ENCODE measurements at places on chromosomes 13 and 19.

- DNase-seq = no peak
Observed at GRCh38 chr19:39355253-39355652, 13.0 kb downstream of the SAMD4B start.

DNA sequence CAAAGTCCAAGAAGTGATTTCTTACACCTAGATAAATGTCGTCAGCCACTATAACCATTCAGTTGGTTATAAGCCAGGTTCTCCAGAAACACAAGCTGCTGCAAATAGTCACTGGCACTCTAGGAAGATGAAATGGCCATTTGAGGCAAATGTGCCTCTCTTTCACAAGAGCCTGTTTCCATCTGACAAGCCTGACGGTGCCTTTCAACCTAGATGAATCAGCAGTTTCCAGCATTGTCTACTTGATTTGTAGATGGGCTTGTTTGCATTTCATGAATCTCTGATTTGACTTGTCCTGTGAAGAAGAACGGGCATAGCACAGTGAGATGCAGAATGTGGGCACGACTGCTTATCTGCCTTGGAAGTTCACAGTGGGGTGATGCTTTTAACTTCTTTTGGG, 327.2 kb downstream of the LMO7 start:
- DNase-seq = no peak

DNA sequence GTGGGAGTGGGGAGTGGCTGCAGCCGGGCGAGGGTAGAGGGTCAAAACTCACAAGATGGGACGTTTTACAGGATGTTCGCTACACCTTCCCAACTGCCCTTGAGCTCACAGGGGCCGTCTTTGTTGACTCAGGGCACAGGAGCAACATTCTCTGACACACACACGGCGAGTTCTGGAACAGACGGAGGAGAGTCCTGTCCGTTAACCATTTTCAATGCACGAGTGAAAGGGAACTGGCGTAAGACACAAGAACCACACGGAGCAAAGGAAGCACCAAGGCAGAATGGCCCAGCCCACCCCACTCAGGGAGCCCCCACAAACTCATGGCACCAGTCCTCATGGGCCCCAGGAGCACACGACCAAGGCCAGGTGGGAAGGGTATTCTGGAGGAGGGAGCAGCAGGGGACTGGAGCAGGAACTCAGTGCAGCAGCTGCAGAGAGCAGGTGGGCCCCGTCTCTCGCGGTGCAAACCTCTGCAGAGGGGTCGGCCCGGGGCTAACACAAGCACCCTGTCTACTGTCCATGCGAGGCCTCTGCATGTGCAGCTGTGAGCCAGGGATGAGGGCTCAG, 37.9 kb upstream of the ISYNA1 start:
- no peak for DNase-seq

DNA sequence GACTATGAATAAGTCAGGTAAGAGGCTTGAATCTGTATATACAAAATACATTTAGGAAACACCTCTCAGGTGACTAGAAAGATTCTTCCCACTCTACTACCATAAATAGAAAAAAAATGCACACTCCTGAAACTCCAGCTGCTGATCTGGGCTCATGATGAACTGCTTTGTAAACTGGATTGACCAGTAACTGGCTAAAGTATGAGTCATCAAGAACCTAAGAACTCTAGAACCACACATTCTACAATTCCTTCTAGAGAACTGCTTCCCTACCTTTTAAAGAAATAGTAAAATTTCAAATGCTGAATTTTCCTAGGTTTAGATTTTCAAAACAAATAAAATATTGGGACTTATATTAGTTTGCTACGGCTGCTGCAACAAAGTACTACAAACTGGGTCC, 55.2 kb downstream of the ELF1 start:
- no peak for DNase-seq

- no peak for DNase-seq
Observed at GRCh38 chr19:37304190-37304883, 66.6 kb upstream of the ZNF527 start.

- DNase-seq = no peak
Observed at GRCh38 chr19:42251572-42252358, 3.2 kb downstream of the ERF start.

- DNase-seq = no peak
Observed at GRCh38 chr19:35729763-35730162, 12.0 kb downstream of the KMT2B start.

DNA sequence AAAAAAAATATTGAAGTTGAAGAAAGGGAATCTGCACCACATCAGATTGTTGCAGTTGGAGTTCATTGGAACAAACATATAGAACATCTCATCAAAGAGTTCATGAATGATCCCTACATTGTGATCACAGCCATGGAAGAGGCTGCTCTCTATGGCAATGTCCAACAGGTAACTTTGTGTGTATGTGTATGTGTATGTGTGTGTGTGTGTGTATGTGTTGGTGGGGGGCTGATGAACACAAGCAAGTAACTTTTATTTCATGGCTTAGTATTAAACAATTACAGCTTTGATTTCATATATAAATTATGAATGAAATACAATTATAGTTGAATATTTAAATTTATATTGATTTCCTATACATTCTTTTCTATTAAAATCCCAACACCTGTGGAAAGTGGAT, 69.4 kb downstream of the SLC7A9 start:
- DNase-seq = no peak

DNA sequence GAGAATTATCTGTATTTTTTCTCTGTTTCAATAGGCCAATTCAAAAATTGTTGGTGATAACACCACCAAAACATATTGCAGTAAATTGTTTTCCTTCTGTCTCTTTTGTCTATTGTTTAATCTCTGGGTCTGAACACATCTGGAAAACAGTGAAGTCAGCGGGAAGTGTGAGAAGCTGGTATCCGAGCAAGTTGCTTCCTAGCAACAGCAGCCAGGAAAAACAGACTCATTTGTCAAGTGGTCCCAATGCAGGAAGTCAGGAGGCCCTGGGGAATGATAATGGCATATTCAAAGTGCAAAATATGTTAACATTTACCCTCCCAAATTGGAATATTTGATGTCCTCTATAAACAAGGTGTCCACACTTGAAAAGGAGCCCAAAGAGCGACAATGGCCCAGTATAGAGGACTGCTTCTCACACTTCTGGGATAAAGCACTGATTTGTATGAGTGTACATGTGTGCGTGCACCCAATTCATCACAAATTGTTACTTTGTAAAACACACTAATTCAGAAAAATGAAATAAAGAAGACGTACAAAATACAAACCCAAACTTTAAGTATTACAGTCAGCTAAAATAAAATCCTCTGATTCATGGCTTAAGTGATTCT, 515.0 kb downstream of the TBC1D4 start:
- no peak for DNase-seq

GRCh38 chr19:32874605-32875004, 5.0 kb upstream of the SLC7A9 start:
- DNase-seq = no peak

DNA sequence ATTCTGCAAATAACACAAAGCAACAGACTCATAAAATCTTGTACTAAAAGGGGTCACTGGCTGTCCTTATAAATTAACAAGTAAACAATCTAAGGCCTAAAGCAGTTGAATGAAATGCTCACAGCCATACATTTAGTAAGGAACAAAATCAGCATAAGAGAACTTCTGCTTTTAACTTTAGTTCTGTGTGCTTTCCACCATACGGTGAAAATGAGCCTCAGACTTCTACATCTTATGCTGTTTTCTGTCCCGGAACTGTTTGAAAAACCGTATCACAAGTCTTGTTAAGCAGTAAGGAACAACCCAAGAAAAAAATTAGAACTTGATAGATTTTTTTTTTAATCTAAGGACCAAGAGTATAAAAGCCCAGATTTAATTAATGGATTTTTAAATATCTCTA, 549.1 kb upstream of the MIR17HG start:
- DNase-seq = no peak

GRCh38 chr19:52659013-52659412, 20.9 kb upstream of the ZNF83 start:
- DNase-seq = no peak

DNA sequence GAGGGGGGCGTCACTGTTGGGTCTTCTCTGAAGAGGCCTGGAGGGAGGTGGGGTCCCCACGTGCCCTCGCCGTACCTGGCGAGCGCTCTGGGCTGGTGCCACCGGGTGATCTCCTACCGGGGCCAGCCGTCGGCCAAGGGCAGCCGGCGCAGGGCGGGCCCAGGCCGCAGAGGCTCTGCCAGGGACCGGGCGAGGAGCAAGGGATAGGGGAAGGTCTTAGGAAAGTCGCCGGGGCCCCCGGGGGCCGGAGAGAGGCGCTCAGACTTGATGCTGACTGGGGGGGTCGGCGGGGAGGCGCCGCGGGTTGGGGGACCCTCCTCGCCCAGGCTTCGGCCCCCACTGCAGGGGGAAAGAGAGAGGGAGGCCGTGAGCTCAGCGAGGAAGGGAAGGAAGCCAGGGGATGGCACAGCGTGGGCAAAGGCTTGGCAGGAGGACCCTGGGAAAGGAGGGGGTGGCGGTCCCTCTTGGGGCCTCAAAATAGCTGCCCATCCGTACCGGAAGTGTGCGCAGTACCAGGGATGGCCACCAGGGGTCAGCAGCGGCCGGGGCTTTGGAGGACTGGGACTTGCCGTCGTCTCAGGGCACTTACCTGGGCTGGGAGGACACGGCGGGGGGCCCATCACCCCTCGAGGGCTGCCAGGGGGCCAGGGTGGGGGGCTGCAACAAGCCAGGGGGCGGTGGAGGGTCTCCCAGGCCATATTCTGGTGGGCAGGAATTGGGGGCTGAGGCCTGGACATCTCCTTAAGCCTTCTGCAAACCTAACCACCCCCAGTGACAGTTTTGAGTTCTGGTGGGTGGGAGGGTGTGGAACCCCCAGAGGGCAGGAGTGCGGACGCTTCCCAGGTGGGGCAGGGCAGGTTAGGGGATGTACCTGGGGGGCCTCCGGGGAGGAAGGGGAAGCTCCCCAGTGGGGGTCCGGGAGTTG, 7.7 kb upstream of the TMEM161A start:
- DNase-seq = peak; percentile 73

DNA sequence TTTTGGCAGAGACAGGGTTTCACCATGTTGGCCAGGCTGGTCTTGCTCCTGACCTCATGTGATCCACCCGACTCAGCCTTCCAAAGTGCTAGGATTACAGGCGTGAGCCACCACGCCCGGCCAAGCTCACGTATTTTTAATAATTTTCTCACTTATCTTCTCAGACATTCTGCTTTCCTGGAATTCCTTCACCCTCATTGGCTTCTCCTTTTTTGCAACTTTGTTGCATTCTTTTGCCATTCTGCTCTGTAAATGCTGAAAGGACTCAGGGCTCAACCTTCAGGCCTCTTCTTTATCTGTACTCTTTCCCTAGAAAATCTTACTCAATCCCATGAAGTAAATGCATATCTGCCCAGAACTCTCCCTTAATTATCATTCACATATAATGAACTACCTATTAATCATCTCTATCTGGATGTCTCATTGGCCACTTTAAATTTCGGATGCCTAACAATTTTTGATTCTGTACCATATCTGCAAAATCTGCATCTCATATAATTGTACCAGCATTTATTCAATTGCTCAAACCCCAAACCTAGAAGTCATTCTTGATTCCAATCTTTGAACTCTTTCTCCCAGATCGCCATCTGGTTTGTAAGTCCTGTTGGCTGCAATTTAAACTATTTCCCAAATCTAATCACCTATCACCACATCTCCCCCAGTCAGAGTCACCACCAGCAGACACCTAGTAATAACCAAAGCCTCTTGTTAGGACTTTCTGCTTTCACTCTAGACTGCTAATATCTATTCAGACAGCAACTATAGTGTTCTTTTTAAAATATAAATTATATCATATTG, 18.2 kb upstream of the OXGR1 start:
- DNase-seq = no peak

GRCh38 chr13:114249077-114249476, 14.4 kb downstream of the CDC16 start:
- no peak for DNase-seq

GRCh38 chr19:1747285-1748114, 5.8 kb upstream of the ONECUT3 start:
- no peak for DNase-seq

- no peak for DNase-seq
Observed at GRCh38 chr13:50908371-50908770, 1.2 kb upstream of the RNASEH2B start.

- DNase-seq = no peak
Observed at GRCh38 chr13:110388108-110388943, 81.2 kb downstream of the COL4A2 start.

- no peak for DNase-seq
Observed at GRCh38 chr13:110528911-110529310, 32.6 kb downstream of the RAB20 start.

- no peak for DNase-seq
Observed at GRCh38 chr13:26518451-26518959, 39.0 kb upstream of the WASF3 start.

DNA sequence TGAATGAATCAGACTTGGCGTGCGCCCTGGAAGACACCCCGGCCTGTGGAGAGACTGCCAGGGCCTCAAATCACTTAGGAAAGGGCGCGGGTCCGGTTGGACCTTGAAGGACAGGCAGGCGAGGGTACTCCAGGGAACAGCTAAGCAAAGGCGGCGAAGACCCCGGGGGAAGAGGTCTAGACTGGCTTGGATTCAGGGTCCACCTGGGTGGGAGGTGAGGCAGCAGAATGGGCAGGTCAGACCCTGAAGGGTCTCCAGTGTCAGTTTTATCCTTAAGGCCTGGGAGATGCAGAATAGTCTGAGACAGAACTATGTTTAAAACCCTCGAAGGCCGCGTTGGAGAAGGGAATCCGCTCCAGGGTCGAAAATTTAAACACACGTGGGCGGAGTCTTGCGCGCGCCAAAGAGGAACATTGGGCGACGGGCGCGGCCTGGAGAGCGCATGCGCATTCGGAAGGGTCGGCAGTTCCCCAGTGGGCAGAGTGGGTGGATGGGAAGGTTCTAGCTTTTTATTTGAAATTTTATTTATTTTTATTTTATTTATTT, 567 bp upstream of the SMG9 start:
- DNase-seq = peak; percentile 58

- no peak for DNase-seq
Observed at GRCh38 chr13:77516342-77516789, 19.1 kb upstream of the SCEL start.

- DNase-seq = no peak
Observed at GRCh38 chr19:33206261-33207039, 12.3 kb downstream of the LRP3 start.

GRCh38 chr19:23528376-23528775, 133.1 kb upstream of the ZNF91 start:
- DNase-seq = no peak

DNA sequence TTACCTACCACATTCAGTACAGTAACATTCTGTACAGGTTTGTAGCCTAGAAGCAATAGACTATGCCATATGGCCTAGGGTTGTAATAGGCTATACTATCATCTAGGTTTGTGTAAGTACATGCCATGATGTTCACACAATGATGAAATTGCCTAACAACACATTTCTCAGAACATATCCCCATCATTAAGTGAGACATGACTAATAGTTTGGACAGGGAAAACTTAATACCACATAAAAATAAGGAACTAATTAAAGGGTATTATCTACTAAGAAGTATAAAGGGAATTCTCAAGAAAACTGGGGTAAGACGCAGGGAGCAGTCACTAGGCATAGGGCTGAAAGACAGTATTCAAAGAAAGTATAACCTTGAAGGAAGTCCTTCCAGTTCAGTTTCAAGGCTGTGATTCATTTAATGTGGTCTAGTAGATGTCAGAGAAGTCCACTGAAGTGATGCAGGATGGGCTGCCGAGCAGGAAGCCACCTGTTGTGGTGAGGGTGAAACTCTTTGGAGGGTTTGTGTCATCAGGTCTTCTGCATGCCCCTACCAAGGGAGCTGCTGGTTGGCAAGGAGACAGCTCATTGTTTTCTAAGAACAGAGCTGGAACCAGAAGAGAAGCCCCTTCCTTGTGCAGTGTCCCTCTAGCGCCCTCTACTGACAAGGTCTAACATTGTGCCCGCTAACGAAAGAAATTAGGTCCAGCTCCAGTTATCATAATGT, 122.9 kb downstream of the OLFM4 start:
- DNase-seq = no peak
